HepG2 (cell line): ENCODE measurements at places on chromosomes 11 and 22.

DNA sequence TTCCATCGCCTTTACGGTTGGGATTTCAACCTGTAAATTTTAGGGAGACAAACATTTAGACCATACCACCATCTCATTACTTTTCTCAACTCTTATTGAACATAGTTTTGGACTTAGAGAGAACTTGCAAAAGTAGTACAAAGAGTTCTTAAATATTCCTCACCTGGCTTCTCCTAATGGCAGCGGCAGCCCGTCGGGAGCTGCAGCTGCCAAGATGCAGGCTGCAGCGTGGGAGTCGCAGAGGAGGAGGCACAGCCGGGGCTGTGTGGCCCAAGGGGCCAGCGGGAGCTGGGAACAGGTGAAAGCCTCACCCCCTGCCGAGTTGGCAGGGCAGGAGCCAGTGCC, 23.1 kb upstream of the RNASEH2C start:
- DNase-seq, result no peak

DNA sequence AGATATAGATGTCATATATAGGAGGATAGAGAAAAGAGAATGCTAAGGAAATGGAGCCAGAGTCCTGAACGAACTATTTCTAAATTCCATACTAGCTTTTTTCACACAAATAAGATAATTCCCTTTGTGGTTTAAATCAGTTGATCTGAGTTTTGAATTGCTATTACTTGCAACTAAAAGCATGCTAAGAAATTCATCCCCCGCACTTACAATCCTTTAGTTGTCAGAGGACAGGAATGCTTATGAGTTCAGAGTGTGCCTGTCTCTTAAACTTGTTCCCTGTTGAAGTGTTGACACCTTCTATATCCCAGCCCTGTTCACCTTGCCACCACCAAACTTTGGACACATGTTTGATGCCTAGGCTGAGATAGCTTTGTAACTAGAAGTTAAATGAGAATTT, 406.2 kb downstream of the METTL15 start:
- DNase-seq, result no peak

GRCh38 chr22:20751185-20751851, 22.6 kb upstream of the SERPIND1 start:
- DNase-seq, result no peak

GRCh38 chr11:32908619-32909018, 16.0 kb downstream of the QSER1 start:
- no peak for DNase-seq

DNA sequence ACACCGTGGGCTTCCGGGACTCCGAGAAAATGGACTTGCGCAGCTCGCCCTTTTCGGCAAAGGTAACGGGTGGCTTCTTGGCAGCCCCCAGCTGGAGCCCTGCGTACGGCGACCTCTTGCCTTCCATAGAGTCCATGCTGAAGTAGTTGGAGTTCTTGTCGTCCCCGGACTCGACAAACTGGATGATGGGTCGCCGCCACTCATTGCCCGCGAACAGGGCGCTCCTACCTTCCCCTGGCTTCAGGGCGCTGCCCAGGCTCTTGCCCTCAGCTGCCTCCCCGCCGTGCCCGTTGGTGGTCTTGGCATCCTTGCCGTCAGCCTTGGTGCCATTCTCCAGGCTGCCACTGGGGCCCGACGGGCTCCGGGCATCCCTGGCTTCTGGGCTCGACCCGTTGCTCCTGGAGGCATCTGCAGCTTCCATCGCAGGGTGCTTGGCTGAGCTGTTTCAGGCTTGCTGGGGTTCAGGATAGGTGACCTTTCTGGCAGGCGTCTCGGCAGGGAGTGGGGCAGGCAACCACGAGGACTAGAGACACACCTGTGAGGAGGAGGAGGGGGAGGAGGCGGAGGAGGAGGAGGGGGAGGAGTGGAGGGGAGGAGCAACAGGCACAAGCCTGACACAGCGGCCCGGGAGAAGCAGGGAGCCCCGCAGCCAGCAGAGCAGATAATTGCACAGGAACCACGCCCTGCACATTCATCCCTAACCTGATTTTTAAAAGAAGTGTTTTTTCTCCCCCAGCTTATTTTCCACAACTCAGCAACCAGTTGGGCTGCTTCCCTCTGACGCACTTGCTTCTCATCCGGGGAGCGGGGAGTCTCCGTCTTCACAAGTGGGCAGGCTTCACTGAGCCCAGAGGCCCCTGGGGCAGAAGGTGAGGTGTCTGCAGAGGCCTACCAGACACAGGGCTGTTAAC, at the start of gene TRIM29:
TSS of gene TRIM29 (minus strand) at position 503 of the 911 bp plus-strand sequence. CDS start at position 421, 82 bp downstream.
- no peak for DNase-seq

- DNase-seq, result no peak
These were observed 684.0 kb upstream of the CCDC90B start for GRCh38 chr11:83970061-83970671.

- no peak for DNase-seq
These were observed 6.0 kb downstream of the OR4A16 start for GRCh38 chr11:55349032-55349431.

GRCh38 chr11:93903989-93904388, 53.6 kb upstream of the VSTM5 start:
- DNase-seq, result no peak

DNA sequence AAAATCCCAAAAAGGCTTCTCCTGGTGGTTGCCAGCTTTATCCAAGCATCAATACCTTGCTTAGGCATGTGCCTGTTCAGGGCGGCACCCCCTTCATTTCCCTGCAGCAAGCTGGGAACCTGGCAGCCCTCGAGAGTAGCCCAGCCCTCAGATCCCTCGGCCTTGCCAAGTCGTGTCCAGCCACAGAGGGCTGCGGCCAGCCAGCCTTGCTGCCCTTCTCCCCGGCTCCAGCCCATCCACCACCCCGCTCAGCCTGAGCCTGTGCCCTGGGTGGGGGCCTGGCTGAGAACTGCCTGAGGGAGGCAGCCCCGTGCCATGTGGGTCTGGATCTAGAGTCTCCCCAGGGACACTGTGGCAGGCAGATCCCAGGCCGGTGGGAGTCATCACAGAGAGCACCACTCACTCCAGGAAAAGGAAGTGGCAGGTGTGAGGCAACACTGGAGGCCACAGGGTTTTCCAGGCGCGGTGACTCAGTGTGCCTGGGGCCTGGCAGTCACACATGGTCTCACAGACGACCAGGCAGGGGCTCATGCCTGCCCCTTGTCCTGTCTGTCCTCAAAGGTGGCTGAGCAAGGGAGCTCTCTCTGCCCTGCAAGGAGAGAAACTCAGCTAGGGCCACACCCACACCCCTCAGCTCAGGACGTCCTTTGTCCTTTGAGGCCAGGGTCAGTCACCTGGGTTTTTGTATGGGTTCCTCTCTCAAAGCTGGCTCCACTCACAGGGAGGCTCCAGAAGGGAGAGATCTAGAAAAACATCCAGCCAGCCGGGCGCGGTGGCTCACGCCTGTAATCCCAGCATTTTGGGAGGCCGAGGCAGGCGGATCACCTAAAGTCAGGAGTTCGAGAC, 12.2 kb upstream of the CDC42BPG start:
- DNase-seq, result peak; percentile 68

GRCh38 chr11:100528872-100529416, 158.1 kb upstream of the ARHGAP42 start:
- DNase-seq, result no peak

DNA sequence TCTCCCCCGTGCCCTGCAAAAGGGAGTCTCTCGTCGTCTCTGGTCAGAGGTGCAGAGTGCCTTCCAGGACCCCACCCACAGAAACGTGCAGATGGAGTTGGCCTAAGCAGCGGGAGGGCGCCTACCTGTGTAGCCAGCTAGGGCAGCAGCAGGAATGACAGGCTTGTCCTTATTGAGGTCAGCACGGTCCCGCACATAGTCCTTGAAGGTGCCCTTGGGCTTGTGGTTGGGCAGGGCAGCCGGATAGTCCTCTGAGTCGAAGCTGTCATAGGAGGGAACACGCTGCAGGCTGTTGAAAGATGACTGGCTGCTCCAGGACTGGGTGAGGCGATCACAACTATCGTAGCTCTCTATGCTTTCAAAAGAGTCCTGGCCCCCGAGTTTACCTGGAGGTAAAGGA, 107.3 kb downstream of the ETS1 start:
- no peak for DNase-seq

GRCh38 chr22:44025171-44026065, 1.3 kb downstream of the PARVB start:
- no peak for DNase-seq

DNA sequence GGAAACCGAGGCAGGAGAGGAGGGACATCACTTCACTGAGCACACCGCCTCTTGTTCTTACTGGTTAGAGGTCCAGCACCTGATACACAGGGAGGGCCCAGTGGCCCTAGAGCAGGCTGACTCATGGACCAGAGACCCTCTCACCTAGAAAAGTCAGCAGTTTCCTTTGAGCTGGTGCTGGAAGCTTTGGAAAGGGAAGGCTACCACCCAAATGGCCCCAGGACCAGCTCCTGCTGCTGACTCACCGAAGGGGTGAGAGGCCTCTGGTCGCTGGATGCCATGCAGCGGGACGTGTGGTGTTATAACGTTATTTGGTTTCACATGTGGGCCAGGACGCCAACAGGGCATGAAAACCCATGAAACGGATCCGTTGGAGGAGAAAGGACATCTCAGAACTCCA, 3.8 kb downstream of the NADSYN1 start:
- DNase-seq, result no peak

DNA sequence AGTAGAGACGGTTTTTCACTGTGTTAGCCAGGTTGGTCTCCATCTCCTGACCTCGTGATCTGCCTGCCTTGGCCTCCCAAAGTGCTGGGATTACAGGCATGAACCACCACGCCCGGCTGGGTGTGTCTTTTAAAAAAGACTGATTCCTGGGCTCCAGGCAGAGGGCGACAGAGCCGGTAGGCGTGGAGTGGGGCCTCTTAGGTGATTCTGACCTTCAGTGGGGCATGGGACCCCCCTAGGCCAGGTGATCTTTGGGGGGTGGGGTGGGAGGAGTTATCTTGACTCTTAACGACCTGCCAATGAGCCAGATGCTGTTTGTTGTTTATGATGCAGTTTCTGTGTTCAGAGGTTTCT, 12.9 kb upstream of the SORL1-AS1 start:
- no peak for DNase-seq

GRCh38 chr11:68870470-68870869, 28.8 kb upstream of the CPT1A start:
- DNase-seq, result no peak

DNA sequence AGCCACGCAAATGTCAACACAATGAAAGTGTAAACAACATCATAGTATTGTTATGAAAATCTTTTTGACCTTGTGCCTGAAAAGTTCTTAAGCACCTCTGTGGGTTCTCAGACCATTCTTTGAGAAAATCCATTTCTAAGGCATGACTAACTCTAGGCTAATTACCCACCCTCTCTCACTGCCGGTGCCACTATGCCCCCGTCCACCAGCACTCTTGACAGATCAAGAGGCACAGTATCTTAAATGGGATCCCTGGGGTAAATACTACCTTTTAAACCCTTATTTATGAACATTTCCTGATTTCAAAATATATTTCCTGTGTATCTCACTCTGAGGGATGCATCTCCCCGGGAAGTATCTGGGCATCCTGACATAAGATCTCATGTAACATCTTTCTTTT, 607.5 kb downstream of the METTL15 start:
- no peak for DNase-seq

DNA sequence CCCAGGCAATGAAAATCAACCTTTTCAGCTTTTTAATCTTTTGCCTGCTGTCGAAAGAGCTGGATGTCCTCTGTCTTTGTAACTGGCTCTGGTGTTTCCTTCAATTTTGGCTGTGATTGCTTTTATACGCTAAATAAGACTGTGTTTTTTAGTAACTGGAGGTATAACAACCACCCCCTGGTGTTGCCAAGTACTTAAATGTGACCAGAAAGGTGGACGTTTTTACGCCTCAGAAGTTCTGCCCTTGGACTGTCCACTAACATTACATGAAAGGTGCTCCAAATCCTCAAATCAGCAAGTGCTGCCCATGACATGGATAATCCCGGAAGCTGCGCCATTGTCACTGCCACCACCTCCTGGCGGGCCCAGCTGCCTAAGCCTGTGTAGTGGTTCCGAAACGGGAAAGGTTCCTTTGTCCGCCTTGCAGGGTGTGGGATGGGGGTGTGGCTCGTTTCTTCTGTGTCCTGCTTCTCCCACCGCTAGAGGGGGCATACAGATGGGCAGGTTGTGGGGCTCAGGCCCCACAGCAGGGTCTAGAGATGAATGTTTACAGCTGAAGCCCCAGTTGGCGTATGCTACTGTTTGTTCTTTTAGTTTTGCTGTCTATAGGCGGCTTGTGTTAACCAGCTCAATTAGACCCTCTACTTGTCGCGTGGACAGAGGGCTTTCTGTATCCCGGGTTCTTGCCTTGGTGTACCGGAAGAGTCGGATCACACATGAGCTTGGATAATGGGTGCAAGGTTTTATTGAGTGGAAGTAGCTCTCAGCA, 82.2 kb upstream of the SEPTIN5 start:
- DNase-seq, result peak; percentile 32

GRCh38 chr22:20748731-20749428, 25.0 kb upstream of the SERPIND1 start:
- DNase-seq, result no peak

- DNase-seq, result no peak
These were observed 63.7 kb downstream of the MICAL2 start for GRCh38 chr11:12174128-12174476.

DNA sequence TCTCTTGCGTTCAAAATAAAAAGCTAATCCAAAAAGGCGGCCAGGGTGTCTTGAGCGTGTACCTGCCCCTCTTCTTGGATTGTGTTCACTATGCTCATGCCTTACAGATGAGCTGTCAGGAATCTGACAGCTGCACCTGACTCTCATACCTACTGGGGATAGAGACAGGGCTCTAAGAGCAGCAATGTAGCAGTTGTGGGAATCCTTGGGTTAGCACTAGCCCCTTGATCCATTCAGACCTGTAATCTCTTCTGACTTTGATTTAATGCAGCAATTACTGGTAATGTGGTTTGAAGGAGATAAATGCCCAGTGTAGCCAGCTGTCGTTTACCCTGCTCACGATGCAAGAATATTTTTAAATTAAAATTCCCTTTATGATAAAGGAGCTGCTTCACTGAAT, 145.8 kb downstream of the APOL5 start:
- DNase-seq, result no peak

- no peak for DNase-seq
These were observed 49.7 kb upstream of the TTLL12 start for GRCh38 chr22:43236411-43237166.

GRCh38 chr22:28142361-28142961, 223.4 kb upstream of the PITPNB start:
- peak; percentile 5 for DNase-seq

GRCh38 chr11:34870548-34871196, 45.5 kb downstream of the APIP start:
- no peak for DNase-seq

GRCh38 chr22:30860176-30861105, 108.1 kb downstream of the MORC2 start:
- no peak for DNase-seq

GRCh38 chr11:11580841-11581411, 40.9 kb downstream of the GALNT18 start:
- DNase-seq, result no peak

GRCh38 chr11:2655016-2655719, 44.6 kb downstream of the KCNQ1OT1 start:
- no peak for DNase-seq

DNA sequence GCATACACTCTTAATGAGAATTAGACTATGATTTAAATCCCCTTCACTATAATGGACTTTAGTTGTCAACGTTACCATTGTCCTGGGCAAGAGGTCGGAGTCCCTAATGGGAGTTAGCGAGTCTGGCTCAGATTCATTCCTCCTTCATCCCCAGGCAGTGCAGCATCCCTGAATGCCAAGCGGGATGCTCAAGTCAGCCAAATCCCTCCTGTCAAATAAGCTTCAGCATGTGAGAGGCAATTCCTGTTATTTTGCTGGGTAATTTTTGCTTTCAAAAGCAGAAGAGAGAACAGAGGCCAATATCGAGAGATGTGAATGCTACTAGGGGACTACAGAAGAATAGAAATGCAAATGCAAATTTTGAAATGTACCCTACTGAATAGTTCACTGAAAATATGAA, 186.2 kb downstream of the OPCML start:
- DNase-seq, result no peak

- no peak for DNase-seq
These were observed 9.5 kb upstream of the ST3GAL4 start for GRCh38 chr11:126345759-126346585.
